ENCODE measurements at places on chromosomes 1 and 21.

- DNase-seq = no peak
Measured at GRCh38 chr1:247110627-247111258, 6.6 kb upstream of the ZNF669 start.

GRCh38 chr1:33332357-33332789 lies 11.5 kb upstream of the A3GALT2 start:
- DNase-seq = no peak

GRCh38 chr1:242147096-242147976 lies 148.4 kb upstream of the MAP1LC3C start:
- no peak for DNase-seq

DNA sequence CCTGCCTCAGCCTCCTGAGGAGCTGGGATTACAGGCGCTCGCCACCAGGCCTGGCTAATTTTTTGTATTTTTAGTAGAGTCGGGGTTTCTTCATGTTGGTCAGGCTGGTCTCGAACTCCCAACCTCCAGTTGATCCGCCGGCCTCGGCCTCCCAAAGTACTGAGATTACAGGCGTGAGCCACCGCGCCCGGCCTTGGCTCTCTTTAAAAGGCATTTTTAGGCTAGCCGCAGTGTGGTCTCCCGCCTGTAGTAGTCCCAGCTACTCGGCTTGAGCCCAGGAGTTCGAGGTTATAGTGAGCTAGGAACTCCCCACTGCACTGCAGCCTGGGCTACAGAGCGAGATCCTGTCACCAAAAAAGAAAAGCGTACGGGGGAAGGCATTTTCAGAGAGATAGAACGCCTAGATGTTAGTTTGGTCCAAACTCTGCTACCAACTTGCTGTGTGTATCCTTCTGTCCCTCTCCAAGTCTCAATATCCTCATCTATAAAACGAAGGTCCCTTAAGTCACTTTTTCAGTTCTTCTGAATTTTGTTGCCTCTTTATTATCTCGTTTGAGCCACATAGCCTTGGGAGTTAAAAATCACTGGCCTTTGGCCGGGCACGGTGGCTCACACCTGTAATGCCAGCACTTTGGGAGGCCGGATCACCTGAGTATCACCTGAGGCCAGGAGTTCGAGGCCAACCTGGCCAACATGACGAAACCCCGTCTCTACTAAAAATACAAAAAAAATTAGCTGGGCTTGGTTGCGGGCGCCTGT lies 734 bp downstream of the MED18 start:
- no peak for DNase-seq

- no peak for DNase-seq
Measured at GRCh38 chr1:16980473-16981268, at the start of gene MFAP2. Gene MFAP2, minus strand, starts transcription at chr1:16980620. Its CDS starts 2,347 bp downstream, at chr1:16978273.

- DNase-seq = no peak
Measured at GRCh38 chr1:42524330-42524729, 61.2 kb downstream of the CCDC30 start.

GRCh38 chr1:17001760-17002523 lies 9.8 kb downstream of the ATP13A2 start:
- DNase-seq = no peak

DNA sequence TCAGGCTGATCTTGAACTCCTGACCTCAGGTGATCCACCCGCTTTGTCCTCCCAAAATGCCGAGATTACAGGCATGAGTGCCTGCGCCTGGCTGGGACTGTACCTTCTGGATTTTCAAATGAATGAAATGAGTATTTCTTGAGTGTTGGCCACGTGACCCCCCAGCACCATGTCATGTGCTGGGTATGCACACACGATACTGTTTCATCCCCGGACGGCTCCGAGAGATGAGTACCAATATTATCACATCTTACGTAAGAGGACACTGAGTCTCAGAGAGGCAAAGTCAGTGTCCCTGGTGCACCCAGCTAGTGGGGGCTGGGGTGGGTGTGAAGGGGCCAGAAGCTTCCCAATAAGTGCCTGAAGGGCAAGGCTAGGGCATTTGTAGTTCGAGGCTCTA lies 780 bp upstream of the CROCC start:
- no peak for DNase-seq

DNA sequence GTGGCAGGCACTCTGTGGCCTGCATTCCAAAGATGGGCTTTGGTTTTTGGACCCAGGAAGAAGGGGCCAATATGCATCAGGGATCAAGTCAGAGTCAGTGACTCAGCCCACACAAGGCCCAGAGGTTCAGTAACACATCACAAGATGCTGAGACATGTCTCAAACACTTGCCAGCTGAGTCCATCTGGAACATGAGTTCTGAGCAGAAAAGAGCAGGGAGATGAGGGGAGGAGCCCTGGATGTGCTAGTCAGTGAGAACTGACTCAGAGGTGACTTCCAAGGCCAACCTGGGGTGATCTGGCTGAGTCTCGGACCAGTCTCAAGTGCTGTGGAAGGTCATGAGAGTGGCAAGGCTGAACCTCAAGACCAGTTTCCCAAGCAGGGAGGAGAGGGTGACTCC lies 150.1 kb downstream of the CDC7 start:
- DNase-seq = no peak

DNA sequence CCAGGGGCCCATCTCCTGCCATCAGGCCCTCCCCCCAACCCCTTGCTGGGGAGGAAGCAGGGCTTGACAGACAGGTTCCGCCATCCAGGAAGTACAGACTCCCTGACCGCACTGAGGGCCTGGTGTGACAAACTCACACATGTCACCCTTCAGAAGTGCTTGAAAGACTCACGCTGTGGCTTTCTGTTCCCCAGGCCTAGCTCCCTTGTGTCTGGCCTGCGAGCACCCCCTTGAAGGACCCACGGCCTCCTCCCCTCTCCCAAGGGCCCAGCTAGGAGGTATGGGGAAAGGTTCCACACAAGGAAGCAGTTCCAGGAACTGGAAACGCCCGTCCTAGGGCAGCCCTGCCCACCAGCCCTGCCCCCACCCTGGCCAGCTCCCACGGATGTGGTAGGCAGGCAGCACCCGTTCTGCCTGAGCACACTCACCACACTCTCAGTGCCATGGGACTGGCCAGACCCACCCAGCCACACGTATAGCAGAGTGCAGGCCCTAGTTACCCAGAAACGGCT lies 26.7 kb downstream of the SLC2A1 start:
- DNase-seq = no peak

DNA sequence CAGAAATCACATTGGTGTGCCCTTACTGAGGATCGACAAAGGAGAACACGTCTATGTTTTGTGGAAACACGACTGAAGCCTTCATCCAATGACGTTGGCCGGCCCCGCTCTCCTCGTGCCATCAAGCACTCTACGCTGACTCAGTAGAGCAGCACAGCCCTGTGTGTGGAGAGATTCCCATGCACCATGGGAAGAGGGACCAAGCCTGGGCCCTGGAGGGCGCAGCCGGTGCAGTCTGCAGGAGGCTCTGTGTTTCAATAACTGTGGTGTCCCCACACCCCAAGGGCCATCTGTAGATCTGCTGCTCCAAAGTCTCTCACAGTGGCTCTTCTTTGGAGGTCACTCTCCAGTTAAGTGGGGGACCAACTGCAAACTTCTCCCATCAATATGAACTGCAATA lies 97.4 kb downstream of the KCNJ15 start:
- DNase-seq = no peak

DNA sequence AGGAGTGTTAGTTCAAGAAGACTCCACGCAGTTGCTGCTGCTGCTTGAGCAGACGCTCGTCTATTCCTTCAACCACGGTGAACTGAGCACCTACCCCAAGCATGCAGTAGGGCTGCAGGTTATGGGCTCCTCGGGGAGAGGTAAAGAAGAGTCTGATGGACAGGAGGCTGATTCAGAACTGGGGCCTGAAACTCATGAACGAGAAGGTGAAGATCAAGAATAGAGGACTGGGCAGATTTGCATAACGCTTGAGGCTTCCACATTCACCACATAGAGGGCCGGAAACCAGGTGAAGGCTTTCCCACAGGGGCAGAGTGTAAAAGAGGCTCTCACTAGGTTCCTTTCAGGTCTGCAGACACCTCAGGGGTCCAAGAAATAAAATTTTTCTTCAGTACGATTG lies 9.1 kb downstream of the ABCA4 start:
- DNase-seq = no peak

DNA sequence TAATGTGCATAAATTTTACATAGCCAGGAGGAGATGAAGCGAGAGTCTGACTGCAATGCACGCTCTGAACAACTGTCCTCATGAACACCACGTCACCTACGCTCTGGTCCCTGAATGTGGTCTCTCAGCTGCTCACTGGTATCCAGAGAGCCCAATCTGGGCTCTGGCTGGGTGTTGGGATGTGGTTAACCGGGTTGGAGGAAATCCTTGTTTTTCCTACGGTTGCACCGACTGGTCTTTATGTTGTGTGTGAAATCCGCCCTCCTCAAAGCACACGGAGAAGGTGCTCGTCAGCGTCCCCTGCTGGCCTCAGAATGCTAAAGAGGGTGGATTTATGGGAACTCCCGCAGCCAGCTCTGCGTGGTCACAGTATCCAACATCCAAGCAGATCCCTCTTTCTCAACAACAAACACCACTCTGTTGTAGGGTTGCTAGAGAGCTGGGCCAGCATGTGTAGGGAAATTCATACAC lies 51.8 kb upstream of the FAM89A start:
- no peak for DNase-seq

DNA sequence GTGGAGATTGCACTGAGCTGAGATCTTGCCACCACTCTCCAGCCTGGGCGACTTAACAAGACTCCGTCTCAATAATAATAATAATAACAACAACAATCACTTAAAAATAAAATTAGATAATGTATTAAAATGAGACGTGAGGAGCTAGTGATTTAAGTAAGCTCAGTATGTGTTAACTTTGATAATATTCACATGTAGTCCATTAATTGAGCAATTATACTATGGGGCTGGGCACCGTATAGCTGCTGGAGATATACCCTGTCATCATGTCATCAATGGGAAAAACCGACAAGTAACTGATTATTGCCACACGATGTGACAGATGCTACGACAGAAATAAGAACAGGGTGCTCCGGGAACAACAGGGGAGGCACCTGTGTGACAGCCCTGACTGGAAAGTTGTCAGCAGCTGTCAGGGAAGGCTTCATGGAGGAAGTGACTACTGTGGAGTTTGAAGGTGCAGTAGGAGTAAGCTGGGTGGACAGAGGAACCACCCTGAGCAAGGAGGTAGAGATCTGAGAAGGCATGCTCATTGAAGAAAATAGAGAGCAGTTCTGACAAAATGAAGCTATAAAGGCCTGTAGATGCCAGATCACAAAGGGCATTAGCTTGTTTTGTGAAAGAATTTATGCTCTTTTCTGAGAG lies 924 bp upstream of the CAMSAP2 start:
- DNase-seq = no peak

- no peak for DNase-seq
Measured at GRCh38 chr1:23356471-23357137, 12.5 kb upstream of the HNRNPR start.

DNA sequence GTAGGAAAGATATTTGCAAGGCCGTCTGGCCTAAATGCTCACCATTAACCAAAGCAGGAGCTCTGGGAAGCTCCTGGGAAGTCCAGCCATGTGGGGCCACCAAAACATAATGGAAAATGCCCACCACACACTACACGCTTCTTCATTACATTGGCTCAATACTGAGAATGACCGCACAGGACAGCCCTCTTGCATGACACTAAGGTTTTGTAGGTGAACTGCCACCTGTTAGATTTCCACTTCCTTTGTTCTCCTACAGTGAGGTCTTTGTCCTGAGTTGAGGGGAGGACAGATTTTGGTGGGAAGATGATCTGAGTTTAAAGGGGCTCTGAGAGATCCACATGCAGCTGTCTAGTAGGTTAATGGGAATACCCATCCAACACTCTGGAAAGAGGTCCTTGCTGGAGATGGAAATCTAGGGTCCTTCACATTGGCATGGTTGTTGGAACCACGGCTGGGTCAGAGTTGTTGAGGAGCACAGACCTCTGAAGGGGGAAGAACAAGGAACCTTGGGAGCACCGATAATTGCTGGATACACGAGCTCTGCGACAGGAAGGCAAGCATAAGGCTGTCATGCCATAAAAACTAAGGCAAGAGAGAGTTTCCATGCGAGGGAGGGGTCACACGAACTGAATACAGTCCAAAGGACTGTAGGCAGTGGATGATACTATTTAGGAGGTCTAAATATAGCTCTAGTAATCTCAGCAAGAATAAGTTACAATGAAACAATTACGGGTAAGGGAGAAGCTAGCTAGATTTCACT lies 105.5 kb upstream of the IRF2BP2 start:
- DNase-seq = no peak
